Stimulated activated CD4-positive, alpha-beta T cell treated with anti-CD3 and anti-CD28 coated beads, TNF-alpha, amount 100 ng/mL, for 48 hours (primary cell): ENCODE measurements at places on chromosomes 6 and 20.

DNA sequence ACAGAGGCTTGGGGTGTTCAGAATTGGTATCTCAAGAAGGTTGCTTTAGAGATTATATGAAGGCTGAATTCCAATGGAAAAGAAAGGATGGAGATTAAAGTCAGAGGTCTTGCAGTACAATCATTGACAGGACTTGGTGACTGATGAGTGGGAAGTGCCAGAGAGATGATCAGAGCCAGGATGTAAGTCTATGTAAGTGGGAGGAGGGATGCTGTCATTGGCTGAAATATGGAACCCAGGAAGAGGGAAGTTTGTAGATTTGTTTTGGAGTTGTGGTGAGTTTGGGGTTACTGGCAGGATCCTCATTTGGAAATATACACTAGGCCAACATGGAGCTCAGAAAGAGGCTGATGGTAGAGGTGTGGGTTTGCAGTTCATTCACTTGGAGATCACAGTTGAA, 23.8 kb upstream of the TNFAIP3 start:
- DNase-seq = no peak

DNA sequence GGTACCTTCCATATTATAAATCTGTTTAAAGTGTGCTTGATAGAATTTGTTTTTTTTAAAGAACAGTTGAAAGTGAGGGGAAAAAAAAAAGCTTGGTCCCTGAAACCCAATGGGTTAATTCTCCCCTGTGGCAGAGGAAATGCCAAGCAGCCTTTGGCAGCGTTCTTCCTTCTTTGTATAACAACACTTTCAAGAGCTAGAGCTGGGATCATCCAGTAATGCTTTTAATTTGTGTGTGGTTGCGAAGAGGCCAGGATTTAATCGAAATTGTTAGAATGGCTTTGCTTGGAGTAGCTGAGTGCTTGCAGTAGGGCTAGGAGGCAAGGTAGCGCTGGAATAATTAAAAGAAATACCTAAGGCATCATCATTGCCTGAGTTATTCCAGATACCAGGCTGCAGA, 692.0 kb downstream of the DHX35 start:
- no peak for DNase-seq

GRCh38 chr6:98498144-98498775, 336.1 kb upstream of the POU3F2 start:
- DNase-seq = no peak

GRCh38 chr6:5285081-5285480, 23.8 kb downstream of the FARS2 start:
- DNase-seq = no peak

- DNase-seq = no peak
Observed at GRCh38 chr6:148517470-148517869, 174.8 kb downstream of the SASH1 start.

- no peak for DNase-seq
Observed at GRCh38 chr6:93036835-93037234, 382.5 kb downstream of the EPHA7 start.

GRCh38 chr6:79081663-79082062, 3.6 kb upstream of the PHIP start:
- no peak for DNase-seq

DNA sequence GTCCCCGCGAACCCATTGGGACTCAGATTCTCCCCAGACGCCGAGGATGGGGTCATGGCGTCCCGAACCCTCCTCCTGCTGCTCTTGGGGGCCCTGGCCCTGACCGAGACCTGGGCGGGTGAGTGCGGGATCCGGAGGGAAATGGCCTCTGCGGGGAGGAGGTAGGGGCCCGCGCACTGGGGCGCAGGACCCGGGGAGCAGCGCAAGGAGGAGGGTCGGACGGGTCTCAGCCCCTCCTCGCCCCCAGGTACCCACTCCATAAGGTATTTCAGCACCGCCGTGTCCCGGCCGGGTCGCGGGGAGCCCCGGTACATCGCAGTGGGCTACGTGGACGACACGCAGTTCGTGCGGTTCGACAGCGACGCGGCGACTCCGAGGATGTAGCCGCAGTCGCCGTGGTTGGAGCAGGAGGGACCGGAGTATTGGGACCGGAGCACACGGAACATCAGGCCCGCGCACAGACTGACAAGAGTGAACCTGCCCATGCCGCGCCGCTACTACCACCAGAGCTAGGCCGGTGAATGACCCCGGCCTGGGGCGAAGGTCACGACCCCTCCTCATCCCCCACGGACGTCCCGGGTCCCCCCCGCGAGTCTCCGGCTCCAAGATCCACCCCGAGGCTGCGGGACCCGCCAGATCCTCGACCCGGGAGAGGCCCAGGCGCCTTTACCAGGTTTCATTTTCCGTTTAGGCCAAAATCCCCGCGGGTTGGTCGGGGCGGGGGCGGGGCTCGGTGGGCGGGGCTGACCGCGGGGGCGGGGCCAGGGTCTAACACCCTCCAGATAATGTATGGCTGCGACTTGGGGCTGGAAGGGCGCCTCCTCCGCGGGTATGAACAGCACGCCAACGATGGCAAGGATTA, 15.7 kb upstream of the HLA-A start:
- peak; percentile 75 for DNase-seq

DNA sequence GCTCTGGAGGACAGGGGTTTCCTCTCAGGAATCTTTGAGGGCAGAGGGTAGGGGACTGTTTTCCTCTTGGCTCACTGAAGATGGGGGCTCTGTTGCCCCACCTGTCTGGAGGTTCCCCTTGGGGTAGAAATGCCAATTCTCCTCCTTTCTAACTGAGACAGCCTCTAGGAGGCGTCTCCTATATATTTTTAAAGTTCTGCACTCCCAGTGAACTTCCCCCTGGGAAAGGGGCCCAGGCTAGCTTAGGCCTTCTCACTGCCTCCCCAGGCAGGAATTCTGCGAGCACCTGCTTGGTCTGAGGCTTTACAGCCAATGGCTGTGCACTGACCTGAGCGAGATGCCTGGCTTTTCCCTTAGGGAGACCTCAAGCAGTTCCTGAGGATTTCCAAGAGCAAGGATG, 24.8 kb upstream of the SRF start:
- no peak for DNase-seq

- no peak for DNase-seq
Observed at GRCh38 chr6:169112483-169113320, 140.9 kb downstream of the THBS2 start.

DNA sequence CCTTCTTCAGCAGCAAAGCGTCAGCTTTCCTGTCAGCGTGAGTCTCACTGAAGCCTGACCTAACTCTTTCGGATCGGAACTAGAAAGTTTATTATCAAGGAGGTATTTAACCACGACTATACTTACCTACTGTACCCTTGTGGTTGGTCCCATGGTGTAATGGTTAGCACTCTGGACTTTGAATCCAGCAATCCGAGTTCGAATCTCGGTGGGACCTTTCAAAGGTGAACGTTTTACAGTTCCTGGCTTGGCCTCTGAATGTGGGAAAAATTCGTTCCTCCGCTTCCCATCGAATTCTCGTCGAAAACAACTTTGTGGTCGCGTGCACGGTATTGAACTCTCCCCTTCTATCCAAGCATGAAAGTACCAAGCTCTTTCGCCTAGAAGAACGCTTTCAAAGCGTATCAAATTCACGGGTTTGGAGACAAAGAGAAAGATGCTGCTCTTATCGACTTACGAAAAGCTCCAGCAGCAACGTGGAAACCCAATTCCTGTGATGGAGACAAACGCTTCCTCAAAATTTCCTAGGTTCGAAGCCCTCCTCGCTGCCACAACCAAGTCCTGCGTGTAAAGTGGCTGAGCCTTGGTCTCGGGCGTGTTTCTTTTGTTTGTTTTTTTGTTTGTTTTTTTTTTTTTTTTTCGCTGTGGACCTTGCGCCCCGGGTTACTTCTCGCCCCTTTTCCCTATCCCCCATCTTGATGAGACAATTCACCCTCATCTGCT, 63.7 kb downstream of the GPX5 start:
- no peak for DNase-seq

DNA sequence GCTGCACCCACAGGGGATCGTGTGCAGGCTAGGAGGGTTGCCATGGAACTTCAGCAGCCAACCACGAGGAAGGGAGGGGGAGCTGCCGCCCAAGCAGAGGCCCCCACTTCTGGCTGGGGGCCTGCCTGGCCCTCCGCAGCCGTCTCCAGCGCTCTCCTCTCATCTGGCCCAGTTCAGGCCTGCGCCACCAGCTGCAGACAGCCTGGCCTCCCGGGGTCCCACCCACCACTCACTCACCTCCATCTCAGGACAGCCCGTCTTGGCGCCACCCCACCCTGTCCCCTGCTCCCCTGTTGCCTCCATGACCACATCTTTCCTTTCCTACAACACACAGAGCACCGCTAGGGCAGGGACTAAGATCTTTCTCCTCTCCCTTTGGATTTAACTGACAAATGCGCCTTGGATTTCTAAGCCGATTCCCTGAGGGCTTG, 98.7 kb downstream of the ANKRD60 start:
- DNase-seq = no peak

GRCh38 chr20:63058696-63059335, 52.1 kb upstream of the BHLHE23 start:
- no peak for DNase-seq

- no peak for DNase-seq
Observed at GRCh38 chr6:91155129-91155785, 568.4 kb upstream of the MAP3K7 start.
